ENCODE measurements at places on chromosomes 4 and X.

- DNase-seq = no peak
These were observed 14.4 kb upstream of the CC2D2A start for GRCh38 chr4:15455290-15455689.

- DNase-seq = peak; percentile 17
These were observed 56.4 kb upstream of the NWD2 start for GRCh38 chr4:37188100-37188499.

GRCh38 chrX:38896724-38897298 is 95.6 kb downstream of the MID1IP1 start:
- DNase-seq = no peak

- DNase-seq = no peak
These were observed 199.5 kb downstream of the MID1IP1 start for GRCh38 chrX:39000802-39001201.

GRCh38 chr4:171441300-171441941 is 371.8 kb upstream of the GALNTL6 start:
- DNase-seq = no peak

DNA sequence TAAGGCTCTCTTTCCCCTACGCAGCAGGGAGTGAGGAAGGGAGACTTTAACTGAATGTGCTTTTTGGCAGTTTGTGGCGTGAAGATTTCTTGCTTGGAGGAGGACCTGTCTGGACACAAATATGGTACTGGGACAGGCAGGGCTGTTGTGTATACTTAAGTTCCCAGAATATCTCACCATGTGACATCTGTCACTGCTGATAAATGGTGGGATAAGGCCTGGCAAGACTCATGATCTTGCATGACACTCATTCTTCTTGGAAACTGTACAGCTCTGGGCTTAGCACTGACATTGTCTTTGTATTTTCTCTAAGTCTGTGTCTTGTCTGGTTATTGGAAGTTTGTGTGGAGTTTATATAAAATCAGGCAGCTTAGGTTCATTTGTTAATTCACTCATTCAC is 93.1 kb downstream of the STK32B start:
- no peak for DNase-seq

GRCh38 chrX:130552444-130553073 is 150.8 kb downstream of the RBMX2 start:
- DNase-seq = no peak

GRCh38 chr4:81084029-81084428 is 53.5 kb downstream of the BMP3 start:
- no peak for DNase-seq

DNA sequence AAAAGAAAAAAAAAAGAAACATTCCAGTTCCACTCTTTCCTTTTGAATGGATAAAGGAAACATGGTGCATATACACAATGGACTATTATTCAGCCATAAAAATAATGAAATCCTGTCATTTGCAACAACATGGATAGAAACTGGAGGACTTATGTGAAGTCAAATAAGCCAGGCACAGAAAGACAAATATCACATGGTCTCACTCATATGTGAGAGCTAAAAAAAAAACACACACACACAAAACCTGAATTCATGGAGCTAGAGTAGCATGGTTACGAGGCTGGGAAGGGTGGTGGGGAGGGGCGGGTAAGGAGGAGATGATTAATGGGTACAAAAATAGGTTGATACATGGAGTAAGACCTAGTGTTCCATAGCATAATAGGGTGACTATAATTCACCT is 22.4 kb upstream of the SH3KBP1 start:
- DNase-seq = no peak

GRCh38 chr4:48102303-48102702 is 31.7 kb downstream of the TXK start:
- DNase-seq = no peak

DNA sequence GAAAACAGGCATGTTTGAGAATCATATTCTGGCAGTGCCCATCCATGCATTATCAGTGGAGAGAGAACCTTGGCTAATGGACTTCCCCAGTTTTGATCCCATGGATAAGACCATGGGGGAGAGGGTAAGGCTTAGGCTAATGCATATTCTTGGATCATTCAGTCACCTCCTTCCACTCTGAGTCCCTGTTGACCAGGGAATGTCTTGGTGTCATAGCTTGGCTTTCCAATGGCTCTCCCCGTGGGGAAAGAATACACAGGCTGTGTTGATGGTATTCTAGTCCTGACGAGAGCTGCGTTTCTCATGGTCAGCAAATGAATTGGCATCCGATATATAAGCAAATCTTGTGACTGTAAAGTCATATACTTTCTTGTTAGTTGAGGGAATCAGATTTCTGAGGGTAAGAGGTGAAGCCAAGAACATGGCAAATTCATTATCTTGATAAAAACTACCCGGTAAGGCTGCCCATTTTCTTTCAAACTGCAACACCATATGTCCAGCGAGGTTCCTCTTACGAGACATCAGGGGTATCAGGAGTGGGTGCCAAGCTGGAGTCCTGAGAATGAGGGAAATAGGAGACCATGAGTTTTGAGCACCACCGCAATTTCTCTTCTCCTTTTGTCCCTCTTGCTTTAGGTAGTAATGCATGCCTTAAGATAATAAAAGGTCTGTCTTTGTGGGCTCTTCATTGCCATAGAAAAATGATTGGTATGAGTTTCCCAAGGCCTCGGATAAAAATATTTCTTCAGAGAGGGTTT is 18.0 kb downstream of the RHOH start:
- no peak for DNase-seq

GRCh38 chr4:72975488-72975784 is 94.1 kb downstream of the COX18 start:
- no peak for DNase-seq

GRCh38 chrX:111168314-111168713 is 72.3 kb downstream of the PAK3 start:
- DNase-seq = peak; percentile 4

DNA sequence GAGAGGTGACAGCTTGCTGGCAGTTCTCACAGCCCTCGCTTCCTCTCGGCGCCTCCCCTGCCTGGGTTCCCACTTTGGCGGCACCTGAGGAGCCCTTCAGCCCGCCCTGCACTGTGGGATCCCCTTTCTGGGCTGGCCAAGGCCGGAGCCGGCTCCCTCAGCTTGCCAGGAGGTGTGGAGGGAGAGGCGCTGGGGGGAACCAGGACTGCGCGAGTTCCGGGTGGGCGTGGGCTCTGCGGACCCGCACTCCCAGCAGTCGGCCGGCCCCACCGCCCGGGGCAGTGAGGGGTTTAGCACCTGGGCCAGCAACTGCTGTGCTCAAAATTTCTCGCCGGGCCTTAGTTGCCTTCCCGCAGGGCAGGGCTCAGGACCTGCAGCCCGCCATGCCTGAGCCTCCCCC is 47.0 kb upstream of the PTPN13 start:
- DNase-seq = no peak

DNA sequence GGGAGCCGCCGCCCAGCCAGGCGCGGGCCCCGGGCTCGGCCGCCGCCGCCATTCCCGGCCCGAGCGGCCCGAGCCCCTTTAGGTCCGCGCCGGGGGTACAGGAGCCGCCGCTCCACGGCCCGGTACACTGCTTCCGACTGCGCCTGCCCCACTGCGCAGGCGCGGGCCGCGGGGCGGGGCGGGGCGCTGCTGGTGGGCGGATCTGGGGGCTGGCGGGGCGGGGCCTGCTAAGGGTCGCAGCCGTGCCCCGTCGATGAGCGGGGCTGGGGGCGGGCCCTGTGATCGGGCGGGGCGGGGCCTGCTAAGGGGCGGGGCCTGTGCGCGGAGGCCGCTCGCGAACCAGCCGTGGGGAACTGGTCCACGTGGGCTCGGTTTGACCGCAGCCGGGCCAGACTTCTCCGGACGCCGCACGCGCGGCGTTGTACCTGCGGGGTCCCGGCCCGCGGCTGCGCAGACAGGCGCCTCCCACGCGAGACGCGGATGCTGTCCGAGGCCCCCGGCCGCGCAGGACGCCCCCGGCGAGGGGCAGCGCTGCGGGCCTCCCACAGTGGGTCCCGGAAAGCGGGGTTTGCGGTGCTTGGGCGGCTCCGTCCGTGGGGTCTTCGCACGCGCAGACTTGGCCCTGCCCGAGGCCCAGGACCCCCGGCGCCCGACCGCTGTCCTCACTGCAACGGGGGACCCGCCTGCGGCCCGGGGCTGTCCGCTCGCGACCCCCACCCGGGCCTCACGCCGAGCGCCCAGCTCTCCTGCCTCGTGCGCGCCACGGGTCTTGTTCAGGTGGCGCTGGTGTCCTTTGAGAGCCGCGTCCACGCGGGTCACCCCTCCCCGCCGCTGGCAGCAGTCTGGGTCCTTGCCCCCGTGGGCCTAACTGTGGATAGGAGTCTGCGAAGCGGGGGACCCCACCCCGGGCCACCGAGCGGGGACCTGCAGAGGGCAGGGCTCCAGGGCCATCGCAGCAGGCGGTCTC is at the start of gene DGKQ:
Gene DGKQ (minus strand): TSS at position 139 of the 967 bp plus-strand sequence. CDS start 87 bp downstream, at position 52.
- peak; percentile 93 for DNase-seq

DNA sequence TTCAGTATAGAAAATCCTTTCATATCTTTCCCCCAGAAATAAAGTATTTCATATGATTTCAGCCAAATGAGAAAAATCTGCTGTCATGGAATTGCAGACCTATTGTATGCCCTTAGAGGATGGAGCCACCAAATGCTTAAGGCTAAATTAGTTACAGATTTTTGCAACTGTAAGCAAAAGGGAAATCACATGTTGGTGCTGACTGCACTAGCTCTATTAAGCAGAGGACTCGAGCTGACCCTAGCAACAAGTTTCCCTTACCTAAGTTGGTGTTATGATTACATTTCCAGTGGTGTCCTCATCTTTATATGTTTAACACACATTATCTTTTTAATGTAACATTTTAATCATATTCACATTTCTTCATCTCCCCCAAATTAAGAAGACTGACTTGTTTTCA is 58.3 kb upstream of the DOCK11 start:
- no peak for DNase-seq

- DNase-seq = no peak
These were observed 334.2 kb downstream of the TENM3 start for GRCh38 chr4:182577411-182577810.

DNA sequence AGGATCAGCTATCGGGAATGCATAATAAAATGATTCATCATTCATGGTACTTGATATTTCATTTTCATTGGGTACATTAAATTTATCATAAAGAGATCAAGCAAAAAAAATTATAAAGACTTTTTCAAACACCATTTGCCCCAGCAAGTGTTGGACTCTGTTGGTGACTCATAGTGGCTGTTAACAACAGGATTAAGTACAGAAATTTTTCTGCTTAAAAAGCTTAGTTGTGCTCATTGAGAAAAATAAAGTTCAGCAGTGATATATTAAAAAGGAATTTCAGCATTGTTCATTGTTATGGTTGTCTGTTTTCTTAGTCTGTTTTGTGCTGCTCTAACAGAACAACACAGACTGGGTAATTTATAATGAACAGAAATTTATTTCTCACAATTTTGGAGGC is 86.2 kb upstream of the PCDH10 start:
- DNase-seq = no peak

GRCh38 chr4:28976369-28976768 is 1743.8 kb upstream of the PCDH7 start:
- DNase-seq = no peak

DNA sequence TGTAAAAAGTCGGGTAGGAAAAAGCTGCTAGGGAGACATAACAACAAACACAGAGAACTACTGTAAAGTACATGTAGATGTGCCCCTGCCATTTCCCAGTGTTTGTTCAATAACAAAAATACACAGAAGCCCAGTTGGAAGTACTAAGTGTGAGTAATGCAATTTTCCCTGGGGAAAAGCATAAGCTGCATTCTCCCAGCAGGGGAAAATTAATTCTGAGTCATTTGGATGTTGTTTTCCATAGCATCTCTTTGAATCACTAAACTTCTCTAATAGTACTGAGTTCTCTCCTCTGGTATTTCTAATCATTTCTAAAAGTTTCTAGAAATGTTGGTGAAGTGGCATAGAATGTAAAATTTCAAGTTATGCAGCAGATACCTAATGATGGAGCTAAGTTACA is 1114.9 kb downstream of the C4orf33 start:
- no peak for DNase-seq

GRCh38 chr4:15836362-15836761 is 58.2 kb downstream of the CD38 start:
- DNase-seq = no peak

GRCh38 chrX:37755025-37755424 is 24.8 kb upstream of the CYBB start:
- DNase-seq = peak; percentile 15

DNA sequence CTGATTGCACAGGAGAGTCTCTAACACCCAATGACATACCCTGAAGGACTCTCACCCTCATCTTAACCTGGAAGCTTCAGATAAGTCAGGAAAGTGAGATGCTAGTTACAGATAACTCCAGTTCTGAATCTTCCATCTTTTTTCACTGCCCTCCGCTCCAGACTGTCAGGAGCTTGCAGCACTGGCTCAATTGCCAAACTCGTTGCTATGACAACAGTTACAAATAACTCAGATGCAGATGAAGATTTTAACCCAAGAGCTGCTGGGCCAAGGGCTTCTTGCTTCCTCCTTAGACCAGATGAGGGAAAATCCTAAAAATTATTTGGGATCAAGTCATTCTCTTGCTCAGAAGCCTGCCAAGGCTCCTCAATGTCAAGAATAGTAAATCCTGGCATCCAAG is 109.1 kb upstream of the HUWE1 start:
- DNase-seq = no peak

GRCh38 chr4:151600432-151600831 is 160.4 kb downstream of the GATB start:
- DNase-seq = no peak

- DNase-seq = peak; percentile 92
These were observed at the start of gene TMEM187 for GRCh38 chrX:153972368-153973126. Gene TMEM187 (plus strand): TSS chrX:153972754. CDS start chrX:153982063, 9,309 bp downstream.

GRCh38 chr4:71472946-71473345 is 134.1 kb downstream of the SLC4A4 start:
- DNase-seq = no peak

DNA sequence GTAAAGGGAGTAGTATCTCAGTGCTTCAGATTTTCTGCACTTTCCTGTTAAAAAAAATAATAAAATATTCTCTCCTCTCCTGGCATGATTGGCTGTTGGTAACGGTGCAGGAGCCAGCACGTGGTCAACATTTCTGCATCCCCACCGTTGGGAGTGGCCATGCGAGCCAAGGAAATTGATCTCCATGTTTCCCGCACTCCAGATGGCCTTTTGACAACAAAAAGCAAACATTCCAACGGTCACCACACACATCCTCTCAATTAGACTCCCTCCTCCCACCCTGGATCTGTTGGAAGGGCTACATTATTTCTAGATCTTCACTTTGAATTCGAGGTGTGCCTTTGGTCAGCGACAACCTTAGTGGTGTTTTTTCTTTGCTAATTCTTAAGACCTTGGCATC is 45.0 kb downstream of the STK32B start:
- DNase-seq = no peak

- DNase-seq = no peak
These were observed 56.2 kb upstream of the ANKRD50 start for GRCh38 chr4:124768596-124769365.

DNA sequence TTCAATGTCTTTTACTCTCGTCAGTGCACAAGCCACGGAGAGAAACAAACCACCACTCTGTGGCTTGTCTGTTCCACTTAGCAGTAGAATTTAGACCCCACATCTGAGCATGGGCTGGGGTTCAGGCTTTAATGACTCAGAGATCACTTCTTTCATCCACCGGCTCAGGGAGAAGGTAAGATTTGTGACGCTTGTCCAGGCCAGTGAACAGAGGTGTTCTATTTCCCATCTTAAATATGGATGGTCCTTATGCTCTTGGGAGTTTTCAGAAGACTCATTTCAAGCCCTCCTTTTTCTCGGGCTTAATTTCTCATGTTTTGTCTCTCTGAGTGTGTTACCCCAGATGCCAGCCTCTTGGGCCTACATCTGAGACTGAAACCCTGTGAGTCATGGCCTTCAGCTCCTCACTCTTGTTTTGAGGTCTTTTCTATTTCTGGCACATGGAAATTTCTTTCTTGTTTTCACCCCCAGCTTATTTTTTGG is 127.4 kb upstream of the SFRP2 start:
- DNase-seq = peak; percentile 68

All from activated CD4-positive, alpha-beta T cell treated with anti-CD3 and anti-CD28 coated beads for 36 hours (primary cell).